ENCODE measurements at places on chromosomes 7 and 10.

DNA sequence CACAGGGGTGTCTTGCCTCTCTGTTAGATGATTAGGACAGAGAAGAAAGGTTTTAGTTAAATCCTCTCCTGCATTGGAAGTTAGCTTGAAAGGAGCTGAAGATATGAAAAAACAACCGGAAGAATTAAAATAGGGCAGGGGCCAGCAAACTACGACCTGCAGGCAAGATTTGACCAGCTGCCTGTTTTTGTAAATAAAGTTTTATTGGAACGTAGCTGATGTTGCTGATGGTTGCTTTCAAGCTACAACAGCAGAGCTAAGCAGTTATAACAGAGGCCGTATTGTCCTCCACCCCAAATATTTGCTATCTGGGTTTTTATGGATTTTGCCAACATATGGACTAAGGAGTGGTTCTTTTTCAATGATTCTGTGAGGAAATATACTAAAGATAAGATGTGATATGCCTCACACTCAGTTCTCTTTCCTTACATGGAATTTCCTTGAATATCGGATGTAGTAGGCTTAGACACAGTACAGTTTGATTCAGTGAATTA, 568.8 kb downstream of the PHTF2 start:
- DNase-seq, result no peak

DNA sequence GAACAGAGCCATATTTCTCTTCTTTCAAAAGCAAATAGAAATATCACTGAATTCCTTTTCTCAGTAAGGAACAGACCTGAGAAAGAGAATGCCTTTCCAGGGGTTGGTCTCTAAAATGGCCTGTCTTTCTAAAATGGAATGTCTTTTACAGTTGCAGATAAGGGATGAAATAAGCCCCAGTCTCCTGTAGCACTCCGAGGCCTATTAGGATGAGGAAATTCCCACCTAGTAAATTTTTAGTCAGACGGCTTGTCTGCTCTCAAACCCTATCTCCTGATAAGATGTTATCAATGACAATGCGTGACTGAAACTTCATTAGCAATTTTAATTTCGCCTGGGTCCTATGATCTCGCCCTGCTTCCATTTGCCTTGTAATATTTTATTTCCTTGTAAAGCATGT, 2.9 kb upstream of the EFCAB10 start:
- no peak for DNase-seq

DNA sequence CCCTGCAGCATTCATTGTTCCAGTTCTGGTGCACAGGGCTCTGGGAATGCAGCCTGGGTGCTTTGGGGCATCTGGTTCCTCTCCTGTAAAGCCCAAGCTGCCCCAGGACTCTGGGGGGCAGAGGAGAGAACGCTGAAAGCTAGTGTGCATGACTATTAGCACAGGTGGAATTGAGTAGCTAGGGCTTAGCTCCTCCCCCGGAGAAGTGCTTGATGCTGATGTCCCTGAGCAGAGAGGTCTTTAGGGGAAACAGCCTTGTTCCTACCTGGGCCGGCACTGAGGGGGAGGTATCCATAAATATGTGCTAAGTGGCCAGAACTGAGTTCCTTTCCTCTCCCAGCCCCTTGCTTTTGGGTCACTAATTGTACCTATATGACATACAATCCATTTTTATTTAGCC, 3.9 kb downstream of the ADCY1 start:
- DNase-seq, result no peak

DNA sequence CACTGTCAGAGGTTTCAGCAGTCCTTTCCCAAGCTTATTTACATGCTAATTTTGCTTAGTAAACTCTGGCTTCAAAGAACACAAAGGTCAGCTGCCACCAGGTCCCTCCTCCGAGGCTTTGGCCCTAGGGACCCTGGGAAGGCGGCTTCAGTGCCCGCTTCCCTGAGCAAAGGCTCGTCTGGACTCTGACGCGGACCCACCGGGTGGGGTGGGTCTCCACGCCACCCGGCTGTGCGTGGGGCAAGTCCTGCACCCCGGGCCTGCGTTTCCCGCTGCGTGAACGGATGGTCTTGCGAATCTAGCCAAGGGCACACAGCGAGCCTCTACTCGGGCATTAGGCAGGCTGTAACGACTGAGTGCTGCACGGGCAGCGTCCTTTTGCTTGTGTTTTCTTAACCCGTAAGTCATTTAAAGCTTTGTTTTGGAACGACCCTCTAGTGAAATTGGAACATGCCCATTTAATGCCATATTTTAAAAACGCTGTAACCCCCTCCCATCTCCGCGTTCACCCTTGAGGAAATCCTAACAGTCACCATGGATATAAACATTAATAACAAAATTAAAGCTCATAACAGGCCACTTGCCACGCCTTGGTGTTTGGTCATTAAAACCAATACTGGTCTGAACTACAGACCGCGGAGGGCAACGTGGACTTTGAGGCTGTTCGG, 828 bp downstream of the BNIP3 start:
- DNase-seq, result no peak

DNA sequence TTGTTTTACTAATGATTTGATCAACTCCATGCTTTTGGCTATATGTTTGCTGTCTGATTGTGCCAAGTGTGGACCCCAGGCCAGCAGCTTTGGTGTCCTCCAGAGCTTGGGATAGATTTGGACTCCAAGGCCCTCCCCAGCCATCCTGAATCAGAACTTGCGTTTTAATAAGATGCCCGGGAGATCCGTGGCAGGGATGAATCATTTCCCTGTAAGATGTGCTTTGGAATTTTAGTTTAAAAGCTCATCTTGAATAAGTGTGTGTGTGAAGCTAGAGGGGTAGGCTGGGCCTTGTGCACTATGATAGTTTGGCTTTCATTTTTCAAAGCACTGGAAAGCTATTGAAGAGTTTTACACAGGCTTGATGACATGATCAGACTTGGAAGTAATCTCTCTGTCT, 66.2 kb upstream of the SDK1 start:
- no peak for DNase-seq

DNA sequence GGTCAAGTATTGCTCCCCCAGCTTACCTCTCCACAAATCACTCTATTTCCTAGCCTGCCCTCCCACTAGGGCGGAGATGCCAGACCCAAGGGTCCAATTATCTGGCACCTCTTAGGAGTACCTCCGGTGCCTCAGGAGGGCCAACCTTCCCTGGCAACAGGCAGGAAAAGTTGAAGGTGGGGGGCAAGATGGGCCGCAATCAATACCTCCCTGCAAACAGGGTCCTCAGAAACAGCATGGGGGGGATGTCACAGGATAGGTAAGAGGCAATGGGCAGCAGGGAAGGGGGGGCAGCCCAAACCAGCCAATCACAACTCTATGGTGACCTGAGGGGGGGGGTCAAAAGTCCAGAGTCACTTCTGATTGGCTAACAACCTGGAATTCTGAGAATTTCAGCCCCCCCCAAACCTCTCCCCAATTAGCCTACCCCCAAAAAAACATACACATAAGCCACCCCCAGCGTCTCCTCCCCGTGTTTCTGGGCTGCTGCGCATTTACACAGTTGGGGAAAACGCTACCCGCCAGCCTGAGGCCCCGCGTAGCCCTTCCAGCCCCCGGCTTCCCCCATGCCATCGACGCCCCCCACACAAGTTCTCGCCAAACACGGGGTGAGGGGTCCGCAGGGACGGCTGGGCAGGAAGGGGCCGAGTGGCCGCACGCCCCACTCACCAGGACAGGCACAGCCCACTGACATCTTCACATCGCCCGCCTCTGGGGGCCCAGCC, 589 bp downstream of the LDB1 start:
- DNase-seq, result no peak
